ENCODE measurements at places on chromosomes 7 and 10.

- no peak for DNase-seq
These were observed 678 bp downstream of the SH2B2 start for GRCh38 chr7:102287111-102287980.

DNA sequence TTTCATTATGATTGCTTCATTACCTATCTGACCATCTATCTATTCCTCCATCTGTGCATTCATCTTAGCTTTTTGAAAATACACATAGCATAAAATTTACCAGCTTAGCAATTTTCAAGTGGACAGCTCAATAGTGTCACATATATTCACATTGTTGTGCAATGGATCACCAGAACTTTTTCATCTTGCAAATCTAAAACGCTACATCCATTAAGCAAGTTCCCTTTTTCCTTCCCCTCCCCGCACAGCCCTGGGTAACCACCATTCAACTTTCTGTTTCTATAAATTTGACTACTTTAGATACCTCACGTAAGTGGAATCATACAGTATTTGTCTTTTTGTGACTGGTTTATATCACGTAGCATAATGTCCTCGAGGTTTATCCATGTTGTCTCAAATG lies 78.0 kb upstream of the ADRB1 start:
- DNase-seq, result no peak

DNA sequence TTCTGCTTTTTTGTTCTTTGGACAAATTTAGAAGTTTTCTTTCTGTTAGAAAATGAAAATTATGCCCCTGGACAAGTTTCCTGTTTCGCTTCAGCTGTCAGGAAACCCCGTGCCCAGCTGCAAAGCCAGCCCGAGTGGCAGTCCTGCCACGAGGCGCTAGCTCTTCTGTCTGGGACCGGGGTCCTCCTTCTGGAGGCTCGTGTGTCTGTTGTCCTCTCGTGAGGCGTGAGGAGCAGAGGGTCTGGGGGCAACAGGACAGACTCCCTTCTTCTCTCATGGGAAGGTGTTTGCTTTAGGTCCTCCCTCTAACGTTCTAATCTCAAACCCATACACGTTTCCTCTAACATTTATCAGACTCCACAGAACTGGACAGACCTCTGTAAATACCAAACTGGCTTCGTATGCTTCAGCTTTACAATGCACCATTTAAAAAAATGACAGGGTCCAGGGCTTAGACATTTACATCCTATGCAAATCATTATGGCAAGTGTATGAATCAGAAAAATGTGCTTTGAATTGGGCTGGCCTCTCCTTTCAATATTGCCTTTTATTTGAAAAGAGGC lies 184.5 kb upstream of the SHH start:
- no peak for DNase-seq

GRCh38 chr10:106980495-106981451 lies 183.7 kb downstream of the SORCS1 start:
- no peak for DNase-seq

GRCh38 chr7:501526-501925 lies 18.1 kb downstream of the PDGFA start:
- DNase-seq, result no peak

- DNase-seq, result no peak
These were observed 77.6 kb downstream of the ITGA8 start for GRCh38 chr10:15642095-15642494.

DNA sequence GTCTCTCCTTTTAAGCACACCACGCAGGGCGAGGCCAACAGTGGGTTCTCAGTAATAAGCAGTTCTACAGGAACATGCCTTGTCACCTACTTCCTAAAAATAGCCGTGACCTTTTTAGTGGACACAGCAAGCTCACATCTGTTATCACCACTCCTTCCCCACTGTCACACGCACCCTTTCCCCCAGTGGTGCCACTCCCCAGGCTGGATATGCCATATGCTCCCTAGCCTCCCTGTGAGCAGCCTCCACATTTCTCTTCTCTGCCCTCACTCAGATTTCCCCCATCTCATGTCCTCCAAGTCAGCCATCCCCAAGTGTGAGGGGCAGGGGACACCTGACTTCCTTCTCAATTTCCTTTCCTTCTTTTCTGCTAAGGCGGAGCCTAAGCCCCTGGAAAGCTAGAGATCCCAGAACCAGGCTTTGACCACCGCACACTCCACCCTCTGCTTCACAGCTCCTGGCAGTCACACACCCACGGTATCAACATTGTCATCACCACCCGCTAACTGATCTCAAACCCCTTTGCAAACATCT lies 3.7 kb downstream of the ANXA11 start:
- no peak for DNase-seq

- no peak for DNase-seq
These were observed 55.7 kb downstream of the EBF3 start for GRCh38 chr10:129908406-129908805.

DNA sequence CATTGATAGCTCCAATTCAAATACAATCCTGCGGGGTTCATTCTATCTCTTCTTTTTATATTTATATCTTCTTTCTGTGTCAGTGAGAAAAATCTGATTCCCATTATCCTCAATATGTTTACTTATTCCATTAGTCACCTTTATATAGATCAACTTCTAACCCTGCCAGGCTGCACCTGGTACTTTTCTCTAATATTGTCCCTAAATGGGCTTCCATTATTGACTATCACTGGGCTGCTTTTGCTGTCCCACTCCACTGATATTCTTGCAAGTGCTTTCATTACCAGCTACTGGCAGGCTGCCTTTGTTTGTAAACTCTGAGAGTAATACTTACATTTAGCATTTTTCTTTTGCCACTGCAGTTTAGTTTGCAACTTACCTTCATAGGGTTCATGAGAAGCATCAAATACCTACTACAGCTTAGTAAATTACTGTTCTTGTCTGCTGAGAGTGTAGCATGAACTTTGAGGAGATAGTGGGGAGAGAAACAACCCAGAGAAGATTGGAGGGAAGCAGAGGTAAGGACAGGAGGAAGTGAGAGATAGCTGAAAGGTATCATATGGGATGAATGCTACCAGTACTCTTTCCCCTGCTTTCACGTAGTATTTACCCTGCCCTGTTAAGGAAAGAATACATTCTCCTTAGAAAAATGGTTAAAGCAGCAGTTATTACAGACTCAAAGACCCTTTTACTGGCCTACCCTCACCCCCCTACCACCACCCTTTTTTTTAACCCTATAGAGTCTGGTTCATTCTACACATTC lies 119.1 kb downstream of the PHTF2 start:
- no peak for DNase-seq
